ENCODE measurements at places on chromosomes 1 and 21. TPM values are rescaled to one million over a fixed set of nuclear protein-coding genes. Genes with fewer than 3 reads are reported as not detected.

DNA sequence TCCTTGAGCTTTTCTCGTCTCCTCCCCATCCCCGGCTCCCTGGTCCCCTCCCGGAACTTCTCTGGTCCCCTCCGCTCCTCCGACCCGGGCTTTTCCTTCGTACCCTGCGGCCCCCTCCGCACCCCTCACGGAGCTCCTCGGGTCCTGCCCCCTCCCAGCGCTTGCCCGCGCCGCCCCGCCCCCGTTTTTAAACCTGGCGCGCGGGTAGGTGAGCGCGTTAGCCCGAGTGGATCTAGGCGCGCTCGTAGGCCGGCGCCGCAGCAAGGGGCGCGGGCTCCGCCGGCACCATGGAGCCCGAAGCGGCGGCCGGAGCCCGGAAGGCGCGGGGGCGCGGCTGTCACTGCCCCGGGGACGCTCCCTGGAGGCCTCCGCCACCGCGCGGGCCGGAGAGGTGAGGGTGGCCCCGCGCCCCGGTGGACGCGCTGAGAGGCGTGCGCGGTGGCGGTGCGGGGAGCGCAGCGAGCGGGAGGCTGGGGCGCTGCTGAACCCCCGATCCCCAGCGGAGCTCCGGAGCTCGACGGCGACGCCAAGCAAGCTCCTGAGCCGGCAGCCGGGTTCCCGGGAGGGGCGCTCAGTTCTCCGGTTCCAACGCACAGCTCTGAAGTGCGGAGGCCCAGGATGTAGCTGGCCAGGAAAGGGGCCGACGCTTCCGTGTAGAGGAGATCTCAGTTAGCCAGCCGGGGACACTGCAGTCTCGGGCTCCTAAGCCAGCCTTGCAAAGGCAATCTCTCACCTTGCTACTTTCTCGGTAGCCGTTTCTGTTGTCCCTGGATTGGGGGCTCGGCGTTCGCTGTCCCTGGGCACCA, at the start of gene RIPPLY3:
RIPPLY3 (plus strand) TSS at position 217 of the 806 bp plus-strand sequence; CDS start at position 288, 71 bp downstream.
- no peaks in the 10 kb centered on the region for H3K27me3 ChIP-seq
- no peaks in the 10 kb centered on the region for H3K4me1 ChIP-seq
- peak within 1 kb of the TSS; percentile 46 for H3K4me3 ChIP-seq
- H3K27ac ChIP-seq = no peak within 1 kb of the TSS
- peak; percentile 75 for DNase-seq
- no peaks in the 10 kb centered on the region for H3K36me3 ChIP-seq

GRCh38 chr1:202343652-202344349, 2.1 kb upstream of the UBE2T start:
- H3K36me3 ChIP-seq = peaks cover 3% of the 10 kb centered on the region
- no peaks in the 10 kb centered on the region for H3K4me1 ChIP-seq
- no peak overlapping the region for H3K27ac ChIP-seq
- peak overlapping the region; percentile 23 for H3K4me3 ChIP-seq

- H3K4me1 ChIP-seq = peaks cover 8% of the 10 kb centered on the region
- H3K36me3 ChIP-seq = peaks cover 45% of the 10 kb centered on the region
- peak overlapping the region; percentile 80 for H3K27ac ChIP-seq
- no peak overlapping the region for H3K4me3 ChIP-seq
Observed at GRCh38 chr1:26848941-26849774, 13.8 kb upstream of the SFN start.

DNA sequence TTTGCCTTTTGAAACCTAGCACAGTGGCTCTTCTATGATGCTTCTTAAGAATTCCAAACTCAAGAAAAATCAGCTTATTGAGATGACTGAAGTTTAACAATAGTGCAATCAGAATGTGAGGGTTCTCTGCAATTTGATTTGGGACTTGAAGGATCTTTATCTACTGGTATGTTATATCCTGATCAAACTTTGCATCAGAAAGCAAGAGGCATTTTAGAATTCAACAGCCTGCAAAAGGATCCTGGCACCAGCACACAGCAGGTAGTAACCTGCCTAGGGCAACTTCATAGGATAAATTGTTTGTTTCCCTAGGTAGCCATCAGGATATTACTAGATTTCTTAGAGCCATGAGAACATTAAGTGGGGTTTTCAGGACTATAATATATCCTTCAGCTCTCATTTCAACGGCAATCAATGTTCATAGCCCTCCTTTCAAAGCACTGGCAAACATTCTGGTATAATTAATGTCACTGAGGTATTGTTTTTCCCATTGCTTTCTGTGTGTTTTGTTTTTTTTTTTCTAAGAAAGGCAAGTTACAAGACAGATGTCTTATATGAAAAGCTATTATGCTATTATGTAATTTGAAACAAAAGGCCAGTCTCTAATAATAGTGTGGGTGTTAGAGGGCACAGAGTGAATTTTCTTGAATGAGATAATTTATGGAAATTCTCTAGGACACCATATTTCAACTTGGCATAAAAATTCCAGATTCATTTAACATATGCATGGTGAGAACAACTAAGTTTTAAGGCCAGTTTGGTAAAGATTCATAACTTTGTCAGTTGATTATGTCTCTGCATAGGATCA, 34.5 kb downstream of the NTNG1 start:
- H3K4me3 ChIP-seq = no peak overlapping the region
- no peak for DNase-seq
- no peaks in the 10 kb centered on the region for H3K36me3 ChIP-seq
- no peak overlapping the region for H3K27ac ChIP-seq

- no peaks in the 10 kb centered on the region for H3K27me3 ChIP-seq
- no peaks in the 10 kb centered on the region for H3K4me1 ChIP-seq
- H3K27ac ChIP-seq = no peak overlapping the region
Observed at GRCh38 chr1:225911191-225912130, 12.6 kb downstream of the PYCR2 start.

- no peak for DNase-seq
- no peak overlapping the region for H3K27ac ChIP-seq
- H3K4me3 ChIP-seq = no peak overlapping the region
- peaks cover 84% of the 10 kb centered on the region for H3K36me3 ChIP-seq
- peaks cover 4% of the 10 kb centered on the region for H3K4me1 ChIP-seq
Observed at GRCh38 chr21:38816400-38816977, 10.8 kb downstream of the ETS2 start.

GRCh38 chr1:79988401-79988800, 981.9 kb upstream of the ADGRL4 start:
- no peak for DNase-seq
- H3K36me3 ChIP-seq = no peaks in the 10 kb centered on the region
- H3K27me3 ChIP-seq = no peaks in the 10 kb centered on the region
- H3K4me3 ChIP-seq = no peak overlapping the region

Gene LMX1A
- polyA plus RNA-seq = not detected

Gene NT5C1A
- 0.73 TPM for polyA plus RNA-seq

Gene OR10J1
- polyA plus RNA-seq = not detected

Gene RAB42
- 5.5 TPM for polyA plus RNA-seq

Gene MX1
- polyA plus RNA-seq = 1.6 TPM

Gene SLC30A7
- polyA plus RNA-seq = 4.0 TPM
